Mesendoderm (in vitro differentiated cells): ENCODE measurements at places on chromosomes 7 and 10.

- no peak overlapping the region for H3K27ac ChIP-seq
- H3K36me3 ChIP-seq = no peaks in the 10 kb centered on the region
- no peaks in the 10 kb centered on the region for H3K27me3 ChIP-seq
Measured at GRCh38 chr10:123836418-123837145, 55.0 kb downstream of the CPXM2 start.

DNA sequence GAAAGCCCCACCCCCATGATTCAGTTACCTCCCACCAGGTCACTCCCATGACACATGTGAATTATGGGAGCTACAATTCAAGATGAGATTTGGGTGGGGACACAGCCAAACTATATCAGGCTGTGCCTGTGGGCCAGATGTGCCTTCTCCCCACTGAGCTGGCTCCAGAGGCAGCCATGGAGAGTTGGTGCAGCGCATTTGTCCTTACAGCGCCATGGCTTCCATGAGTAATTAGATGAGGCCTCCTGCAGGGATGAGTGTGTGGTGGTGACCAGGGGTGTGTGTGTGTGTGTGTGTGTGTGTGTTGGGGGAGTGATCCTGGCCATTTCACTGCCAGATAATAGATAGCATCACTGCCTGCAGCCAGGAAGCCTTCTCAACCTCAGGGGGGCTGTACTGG, 94.6 kb downstream of the FANK1 start:
- peaks cover 1% of the 10 kb centered on the region for H3K4me1 ChIP-seq
- H3K4me3 ChIP-seq = no peak overlapping the region
- H3K27me3 ChIP-seq = no peaks in the 10 kb centered on the region
- no peak for DNase-seq
- no peaks in the 10 kb centered on the region for H3K36me3 ChIP-seq

DNA sequence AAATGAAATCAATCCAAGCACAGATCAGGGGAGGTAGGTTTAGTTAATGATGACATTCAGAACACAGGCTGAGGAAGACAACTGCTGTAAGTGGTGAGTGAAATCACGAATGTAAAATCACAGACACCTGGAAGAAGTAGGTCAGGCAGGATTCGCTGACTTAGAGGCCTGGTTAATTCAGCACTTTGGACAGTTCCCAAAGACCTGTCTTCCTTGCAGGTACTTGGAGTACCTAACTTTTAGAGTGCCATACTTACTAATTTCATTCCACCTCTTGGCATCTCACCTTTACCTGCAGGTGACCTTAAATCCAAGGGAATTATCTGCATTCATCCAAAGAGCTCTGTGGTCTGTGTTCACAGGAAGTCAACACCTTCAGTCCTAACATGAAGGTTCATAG, 822.3 kb downstream of the PHTF2 start:
- DNase-seq = peak; percentile 76
- no peak overlapping the region for H3K27ac ChIP-seq
- no peak overlapping the region for H3K4me3 ChIP-seq
- no peaks in the 10 kb centered on the region for H3K4me1 ChIP-seq
- H3K27me3 ChIP-seq = no peaks in the 10 kb centered on the region

- H3K27me3 ChIP-seq = no peaks in the 10 kb centered on the region
- DNase-seq = no peak
- no peaks in the 10 kb centered on the region for H3K36me3 ChIP-seq
- no peak overlapping the region for H3K4me3 ChIP-seq
- H3K27ac ChIP-seq = no peak overlapping the region
- H3K4me1 ChIP-seq = peaks cover 2% of the 10 kb centered on the region
Measured at GRCh38 chr7:21020667-21021066, 234.0 kb upstream of the SP8 start.

GRCh38 chr7:149732111-149732561, 41.3 kb downstream of the ZNF467 start:
- no peaks in the 10 kb centered on the region for H3K27me3 ChIP-seq
- no peak for DNase-seq
- no peaks in the 10 kb centered on the region for H3K4me1 ChIP-seq
- H3K4me3 ChIP-seq = no peak overlapping the region
- H3K36me3 ChIP-seq = peaks cover 1% of the 10 kb centered on the region

DNA sequence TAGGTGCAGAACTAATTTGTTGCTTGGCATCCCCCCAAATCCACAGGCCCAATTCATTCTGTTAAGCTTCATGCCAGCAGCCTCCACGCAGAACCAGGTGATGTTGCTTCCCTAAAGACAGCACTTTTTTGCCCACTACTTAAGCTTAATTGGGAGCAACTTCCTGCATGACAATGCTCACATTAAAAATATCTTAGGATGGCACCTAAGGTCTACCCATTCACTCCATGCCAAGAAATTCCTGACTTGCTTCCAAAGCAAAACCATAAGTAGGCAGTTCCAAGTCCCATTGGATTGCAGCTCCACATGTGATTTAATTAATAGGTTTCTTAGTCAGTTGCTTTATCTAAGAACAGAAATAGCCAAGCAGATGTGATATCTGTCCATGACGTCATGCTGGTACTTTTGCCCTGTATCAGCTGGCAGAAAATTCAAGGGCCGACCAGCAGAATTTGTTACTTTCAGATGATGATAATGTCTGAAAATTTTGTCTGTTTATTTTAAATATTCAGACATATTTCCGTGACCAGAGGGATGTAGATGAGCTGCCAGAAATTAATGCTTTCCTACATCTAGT, 325.5 kb downstream of the LHFPL3 start:
- H3K4me1 ChIP-seq = no peaks in the 10 kb centered on the region
- H3K27me3 ChIP-seq = no peaks in the 10 kb centered on the region
- H3K36me3 ChIP-seq = no peaks in the 10 kb centered on the region
- H3K4me3 ChIP-seq = no peak overlapping the region

DNA sequence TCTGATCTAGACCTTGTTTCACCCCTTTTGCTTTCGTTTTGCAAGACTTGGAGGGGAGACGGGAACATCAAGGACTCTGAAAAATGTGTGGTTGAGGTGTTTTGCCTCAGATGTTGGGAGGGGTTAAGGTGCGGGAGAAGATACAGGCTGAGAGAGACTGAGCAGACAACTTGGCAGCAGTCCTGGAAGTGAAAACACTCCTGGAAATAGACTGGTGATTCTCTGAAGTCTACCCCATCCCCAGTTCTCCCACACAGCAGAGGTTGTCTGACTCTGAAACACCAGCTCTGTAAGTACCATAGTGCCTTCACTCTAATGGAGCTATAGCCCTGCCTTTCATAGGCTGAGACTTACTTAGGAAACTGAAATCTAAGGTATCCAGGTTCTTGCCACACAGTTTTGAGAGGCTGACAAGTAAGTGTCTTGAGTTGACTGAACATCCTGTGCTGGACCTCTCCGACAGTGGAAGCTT, 152.5 kb downstream of the PPP1R9A start:
- H3K36me3 ChIP-seq = no peaks in the 10 kb centered on the region
- H3K27me3 ChIP-seq = no peaks in the 10 kb centered on the region
- no peak overlapping the region for H3K4me3 ChIP-seq
- H3K27ac ChIP-seq = no peak overlapping the region
- no peaks in the 10 kb centered on the region for H3K4me1 ChIP-seq

GRCh38 chr7:156998988-156999957, 11.2 kb downstream of the MNX1 start:
- H3K4me1 ChIP-seq = no peaks in the 10 kb centered on the region
- no peaks in the 10 kb centered on the region for H3K36me3 ChIP-seq
- peak; percentile 20 for DNase-seq
- H3K4me3 ChIP-seq = no peak overlapping the region
- H3K27ac ChIP-seq = no peak overlapping the region
- peaks cover 66% of the 10 kb centered on the region for H3K27me3 ChIP-seq

DNA sequence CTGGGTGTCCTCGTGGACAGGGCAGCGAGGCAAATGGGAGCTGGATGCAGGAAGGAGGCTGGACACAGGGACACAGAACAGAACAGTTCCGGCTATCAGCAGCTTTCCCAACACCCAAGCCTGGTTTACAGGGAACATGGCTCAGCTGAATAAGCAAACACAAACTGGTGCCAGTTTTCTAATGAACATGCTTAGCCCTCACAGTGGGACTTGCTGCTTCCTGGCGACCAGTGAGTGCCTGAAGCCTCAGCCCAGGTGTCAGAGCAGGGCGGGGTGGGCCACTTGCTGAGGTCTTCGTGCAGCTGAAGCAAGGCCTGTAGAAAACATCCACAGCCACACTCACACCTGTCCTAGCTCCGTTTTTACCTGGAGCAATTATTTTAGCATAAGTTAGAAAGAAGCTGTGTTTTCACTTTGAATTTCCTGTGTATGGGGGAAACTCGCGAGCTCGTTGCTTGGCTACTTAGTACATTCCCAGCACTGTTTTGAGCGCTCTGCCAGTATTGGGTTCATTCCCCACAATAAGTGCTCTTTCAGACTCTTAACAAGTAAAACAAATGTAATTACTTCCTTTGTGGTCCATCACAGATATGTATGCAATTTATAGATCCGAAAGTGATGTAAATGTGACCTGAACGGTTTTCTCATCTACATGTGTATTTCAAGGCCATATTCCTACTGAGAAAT, 261.2 kb upstream of the SHH start:
- no peaks in the 10 kb centered on the region for H3K36me3 ChIP-seq
- H3K4me3 ChIP-seq = no peak overlapping the region

DNA sequence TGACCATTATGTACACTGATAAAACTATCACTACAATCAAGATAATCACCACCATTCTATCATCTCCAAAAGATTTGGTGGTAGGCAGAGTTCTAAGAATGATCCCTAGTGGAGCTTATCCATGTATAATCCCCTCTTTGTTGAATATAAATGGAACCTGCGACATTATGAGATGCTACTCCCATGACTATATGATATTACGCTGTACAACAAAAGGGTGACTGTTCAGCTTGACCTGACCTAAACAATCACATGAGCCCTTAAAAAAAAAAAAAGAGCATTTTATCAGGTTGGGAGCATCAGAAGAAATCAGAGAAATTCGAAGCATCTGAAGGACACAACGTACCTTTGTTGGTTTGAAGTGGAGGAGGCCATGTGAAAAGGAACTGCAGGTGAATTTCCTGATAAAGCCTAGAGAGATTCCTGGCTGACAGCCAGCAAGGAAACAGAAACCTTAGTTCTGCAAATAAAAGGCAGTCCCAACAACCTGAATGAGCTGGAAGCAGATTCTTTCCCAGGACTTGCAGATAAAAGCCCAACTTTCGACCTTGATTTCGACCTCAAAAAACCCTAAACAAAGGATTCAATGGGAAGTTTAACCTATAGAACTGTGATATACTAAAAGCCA, 270.7 kb downstream of the ADRA2A start:
- DNase-seq = no peak
- no peaks in the 10 kb centered on the region for H3K4me1 ChIP-seq
- no peak overlapping the region for H3K27ac ChIP-seq
- H3K4me3 ChIP-seq = no peak overlapping the region
- H3K27me3 ChIP-seq = no peaks in the 10 kb centered on the region
- H3K36me3 ChIP-seq = no peaks in the 10 kb centered on the region

GRCh38 chr7:31934551-31934950, 135.7 kb downstream of the PDE1C start:
- H3K27ac ChIP-seq = no peak overlapping the region
- no peaks in the 10 kb centered on the region for H3K36me3 ChIP-seq
- H3K4me1 ChIP-seq = no peaks in the 10 kb centered on the region
- DNase-seq = no peak

DNA sequence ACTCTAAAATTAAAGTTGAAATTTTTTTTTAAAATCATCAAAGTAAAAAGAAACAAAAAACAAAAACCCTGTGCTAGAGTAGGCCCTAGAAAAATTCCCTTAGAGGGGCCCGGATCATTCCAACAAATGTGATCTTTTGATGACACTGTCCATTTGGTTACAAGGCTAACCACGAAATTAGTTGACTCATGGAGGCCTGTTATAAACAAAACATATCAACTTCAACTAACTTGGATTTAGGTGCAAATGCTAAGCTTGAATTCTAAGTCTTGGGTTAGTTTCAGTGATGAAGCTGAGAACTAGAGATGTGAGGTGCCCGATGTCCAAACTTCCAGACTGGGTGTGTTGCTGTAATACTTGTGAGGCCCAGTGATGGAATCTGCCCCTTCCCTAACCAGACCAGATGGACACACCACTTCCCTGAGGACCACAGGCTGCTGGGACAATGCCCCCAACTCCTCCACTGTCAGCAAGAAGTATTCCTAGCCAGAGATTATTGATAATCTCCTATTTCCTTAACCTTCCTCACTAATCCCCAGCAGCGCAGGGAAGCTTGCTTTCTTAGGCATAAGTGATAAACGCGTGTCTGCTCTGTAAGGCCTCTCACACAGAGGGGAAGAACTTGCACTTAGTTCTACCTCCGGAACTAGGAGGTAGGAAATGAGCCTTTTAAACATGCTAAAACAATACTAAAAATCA, 108.7 kb downstream of the RAPGEF5 start:
- H3K27ac ChIP-seq = no peak overlapping the region
- no peaks in the 10 kb centered on the region for H3K36me3 ChIP-seq
- H3K4me1 ChIP-seq = peaks cover 4% of the 10 kb centered on the region
- DNase-seq = no peak

DNA sequence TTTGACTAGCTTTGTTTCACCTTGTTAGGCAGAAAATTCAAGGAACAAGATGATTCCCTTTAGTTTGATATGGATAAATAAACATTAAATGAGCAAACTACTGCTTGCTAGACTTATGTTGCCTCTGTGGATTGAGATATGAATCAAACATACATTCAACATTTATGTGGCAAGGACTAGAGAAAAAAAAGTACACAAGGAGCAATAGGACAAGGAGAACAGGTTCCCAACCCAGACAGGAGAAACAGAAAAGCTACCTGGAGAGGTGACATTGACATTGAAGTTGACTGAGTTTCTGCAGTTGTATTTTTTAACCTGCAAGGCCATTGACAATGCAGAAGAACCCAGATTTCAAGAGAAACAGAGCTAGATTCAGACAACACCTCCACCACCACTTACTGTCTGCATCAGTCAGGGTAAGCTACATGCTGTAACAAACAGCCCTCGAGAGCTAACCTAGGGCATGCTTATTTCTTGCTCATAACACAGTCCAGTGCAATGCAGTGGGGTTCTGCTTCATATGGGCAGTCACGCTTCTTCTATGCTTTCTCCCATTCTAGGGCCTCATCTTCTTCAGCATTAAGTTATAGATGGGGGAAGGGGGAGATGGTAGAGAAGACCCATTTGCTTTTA, 180.9 kb upstream of the LYZL1 start:
- no peaks in the 10 kb centered on the region for H3K36me3 ChIP-seq
- no peak for DNase-seq
- H3K27me3 ChIP-seq = no peaks in the 10 kb centered on the region
- no peak overlapping the region for H3K4me3 ChIP-seq
- peaks cover 18% of the 10 kb centered on the region for H3K4me1 ChIP-seq
- no peak overlapping the region for H3K27ac ChIP-seq

- no peak overlapping the region for H3K27ac ChIP-seq
- no peaks in the 10 kb centered on the region for H3K4me1 ChIP-seq
- H3K4me3 ChIP-seq = no peak overlapping the region
Measured at GRCh38 chr7:104951546-104951945, 62.5 kb upstream of the KMT2E start.

GRCh38 chr10:30284865-30285594, 64.0 kb downstream of the MTPAP start:
- no peaks in the 10 kb centered on the region for H3K36me3 ChIP-seq
- no peaks in the 10 kb centered on the region for H3K4me1 ChIP-seq
- peak; percentile 6 for DNase-seq
- H3K27me3 ChIP-seq = no peaks in the 10 kb centered on the region
- H3K27ac ChIP-seq = no peak overlapping the region

- H3K27ac ChIP-seq = no peak overlapping the region
- H3K27me3 ChIP-seq = no peaks in the 10 kb centered on the region
- H3K36me3 ChIP-seq = peaks cover 2% of the 10 kb centered on the region
- H3K4me3 ChIP-seq = no peak overlapping the region
Measured at GRCh38 chr10:99908512-99908911, 101.2 kb downstream of the DNMBP start.
